ENCODE measurements at places on chromosomes 7 and 10.

GRCh38 chr10:34570887-34571286, 244.2 kb downstream of the PARD3 start:
- H3K4me3 ChIP-seq: no peak overlapping the region
- no peaks in the 10 kb centered on the region for H3K36me3 ChIP-seq
- H3K27me3 ChIP-seq: no peaks in the 10 kb centered on the region

GRCh38 chr10:5613481-5614154, 52.8 kb downstream of the ASB13 start:
- H3K4me3 ChIP-seq: no peak overlapping the region
- H3K36me3 ChIP-seq: no peaks in the 10 kb centered on the region
- no peak overlapping the region for H3K27ac ChIP-seq
- peaks cover 3% of the 10 kb centered on the region for H3K27me3 ChIP-seq

GRCh38 chr10:5291501-5292195, 73.1 kb upstream of the UCN3 start:
- DNase-seq: no peak
- no peaks in the 10 kb centered on the region for H3K4me1 ChIP-seq
- H3K4me3 ChIP-seq: no peak overlapping the region
- no peak overlapping the region for H3K27ac ChIP-seq
- no peaks in the 10 kb centered on the region for H3K36me3 ChIP-seq

DNA sequence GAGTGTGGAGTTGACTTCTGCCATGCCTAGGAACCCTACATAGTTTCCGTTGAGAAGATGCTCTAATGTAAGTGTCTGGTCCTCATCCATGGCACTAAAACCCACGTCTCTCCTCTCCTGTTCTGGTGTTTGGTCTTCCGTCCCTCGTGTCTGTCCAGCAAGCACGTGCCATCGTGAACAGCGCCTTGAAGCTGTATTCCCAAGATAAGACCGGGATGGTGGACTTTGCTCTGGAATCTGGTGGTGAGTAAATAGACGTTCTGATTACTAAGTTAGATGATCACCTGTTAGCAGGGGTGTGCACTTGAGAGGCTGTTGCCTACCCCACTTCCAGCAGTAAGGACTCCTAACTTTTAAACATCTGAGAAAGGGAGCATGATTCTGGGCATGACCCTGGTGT, 15.1 kb upstream of the GET4 start:
- no peak for DNase-seq
- no peak overlapping the region for H3K4me3 ChIP-seq
- H3K36me3 ChIP-seq: peaks cover 20% of the 10 kb centered on the region
- no peak overlapping the region for H3K27ac ChIP-seq
- no peaks in the 10 kb centered on the region for H3K4me1 ChIP-seq

Measured in GM12878 (cell line).